ENCODE measurements at places on chromosomes 16 and 17.

DNA sequence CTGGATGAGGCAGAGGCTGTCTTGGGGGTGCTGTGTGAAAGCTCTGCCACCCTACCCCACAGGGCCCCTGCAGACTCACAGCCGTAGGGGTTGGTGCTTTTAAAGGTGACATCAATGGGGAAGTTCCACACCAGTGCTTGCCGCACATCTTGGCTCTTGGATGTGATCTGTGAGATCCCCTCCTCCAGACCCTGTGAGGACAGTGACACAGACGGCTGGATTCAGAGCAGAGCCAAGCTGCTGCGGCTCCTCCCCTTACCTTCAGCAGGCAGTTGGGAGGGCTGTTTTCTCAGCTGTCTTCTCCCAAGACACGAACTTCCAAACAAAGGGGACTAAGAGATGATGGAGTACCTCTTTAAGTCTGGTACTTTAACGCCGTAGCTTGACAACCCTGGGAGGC lies 4.8 kb downstream of the B9D1 start:
- no peak for DNase-seq

DNA sequence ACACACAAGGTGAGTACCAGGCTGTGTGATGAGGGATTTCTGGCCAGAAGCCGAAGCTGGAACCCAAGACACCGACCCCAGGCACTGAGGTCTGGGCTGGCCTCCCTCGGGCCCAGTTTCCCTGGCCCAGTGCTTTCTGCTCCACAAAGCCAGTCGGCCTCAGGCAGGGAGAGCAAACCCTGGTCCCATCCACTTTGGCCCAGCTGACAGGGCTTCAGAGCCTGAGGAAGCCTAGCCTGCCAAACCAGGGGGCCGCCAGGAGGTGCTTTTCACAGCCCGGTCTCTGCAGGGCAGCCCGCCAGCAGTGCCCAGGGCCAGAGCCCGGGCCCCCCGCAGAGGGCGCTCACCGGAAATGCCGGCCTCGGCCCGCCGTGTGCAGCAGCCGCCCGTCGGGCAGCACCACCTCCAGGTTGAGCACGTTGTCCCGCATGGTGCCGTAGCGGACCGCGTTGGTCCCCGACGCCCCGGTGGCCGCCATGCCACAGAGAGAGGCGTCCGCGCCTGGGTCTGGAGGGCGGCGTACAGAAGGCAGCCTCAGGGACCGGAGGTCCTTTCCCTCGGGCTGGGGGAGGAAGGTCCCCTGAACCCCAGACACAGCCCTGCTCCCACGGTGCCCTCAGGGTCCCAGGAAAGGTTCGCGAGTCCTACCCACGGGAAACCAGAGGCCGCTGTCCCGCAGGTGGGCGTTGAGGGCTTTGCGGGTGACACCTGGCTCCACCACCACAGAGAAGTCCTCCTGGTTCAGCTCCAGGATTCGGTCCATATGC lies 2.2 kb downstream of the LDHD start:
- no peak for DNase-seq

DNA sequence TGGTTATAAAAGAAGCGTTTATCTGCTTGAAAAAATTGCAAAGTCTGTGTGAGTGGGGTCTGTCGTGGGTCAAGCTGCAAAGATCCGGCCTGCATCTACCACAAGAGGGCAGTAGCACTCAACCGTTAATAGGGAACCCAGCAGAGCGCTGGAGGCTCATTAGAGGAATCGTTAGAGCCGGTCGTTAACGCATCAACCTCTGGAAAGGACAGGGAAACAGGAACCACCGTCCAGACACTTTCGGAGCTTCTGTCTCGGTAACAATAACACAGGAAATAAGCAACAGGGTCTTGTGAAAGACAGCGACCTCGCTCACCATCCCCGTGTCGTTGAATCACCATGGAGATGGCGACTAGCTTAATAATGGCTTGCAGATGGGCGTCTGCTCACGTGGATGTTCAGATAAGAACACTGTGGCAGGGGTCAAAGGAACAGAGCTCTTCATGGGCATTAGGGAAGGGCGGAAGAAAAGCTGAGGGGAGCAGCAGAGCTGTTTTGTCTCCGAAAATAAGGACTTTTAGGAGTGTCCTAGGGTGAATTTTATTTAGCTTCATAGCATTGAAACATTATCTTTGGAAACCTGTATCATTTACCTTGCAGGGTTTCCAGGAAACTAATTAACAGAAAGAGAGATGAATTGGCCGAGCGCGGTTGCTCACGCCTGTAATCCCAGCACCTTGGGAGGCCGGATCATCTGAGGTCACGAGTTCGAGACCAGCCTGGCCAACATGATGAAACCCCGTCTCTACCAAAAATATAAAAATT lies 11.9 kb upstream of the NSRP1 start:
- peak; percentile 41 for DNase-seq

GRCh38 chr17:3626831-3627768 lies 8.9 kb downstream of the SHPK start:
- DNase-seq: no peak

DNA sequence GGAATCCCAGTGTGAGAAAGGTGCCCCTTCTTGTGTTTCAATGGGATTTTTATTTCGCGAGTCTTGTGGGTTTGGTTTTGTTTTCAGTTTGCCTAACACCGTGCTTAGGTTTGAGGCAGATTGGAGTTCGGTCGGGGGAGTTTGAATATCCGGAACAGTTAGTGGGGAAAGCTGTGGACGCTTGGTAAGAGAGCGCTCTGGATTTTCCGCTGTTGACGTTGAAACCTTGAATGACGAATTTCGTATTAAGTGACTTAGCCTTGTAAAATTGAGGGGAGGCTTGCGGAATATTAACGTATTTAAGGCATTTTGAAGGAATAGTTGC lies 567 bp downstream of the UBB start:
- no peak for DNase-seq

DNA sequence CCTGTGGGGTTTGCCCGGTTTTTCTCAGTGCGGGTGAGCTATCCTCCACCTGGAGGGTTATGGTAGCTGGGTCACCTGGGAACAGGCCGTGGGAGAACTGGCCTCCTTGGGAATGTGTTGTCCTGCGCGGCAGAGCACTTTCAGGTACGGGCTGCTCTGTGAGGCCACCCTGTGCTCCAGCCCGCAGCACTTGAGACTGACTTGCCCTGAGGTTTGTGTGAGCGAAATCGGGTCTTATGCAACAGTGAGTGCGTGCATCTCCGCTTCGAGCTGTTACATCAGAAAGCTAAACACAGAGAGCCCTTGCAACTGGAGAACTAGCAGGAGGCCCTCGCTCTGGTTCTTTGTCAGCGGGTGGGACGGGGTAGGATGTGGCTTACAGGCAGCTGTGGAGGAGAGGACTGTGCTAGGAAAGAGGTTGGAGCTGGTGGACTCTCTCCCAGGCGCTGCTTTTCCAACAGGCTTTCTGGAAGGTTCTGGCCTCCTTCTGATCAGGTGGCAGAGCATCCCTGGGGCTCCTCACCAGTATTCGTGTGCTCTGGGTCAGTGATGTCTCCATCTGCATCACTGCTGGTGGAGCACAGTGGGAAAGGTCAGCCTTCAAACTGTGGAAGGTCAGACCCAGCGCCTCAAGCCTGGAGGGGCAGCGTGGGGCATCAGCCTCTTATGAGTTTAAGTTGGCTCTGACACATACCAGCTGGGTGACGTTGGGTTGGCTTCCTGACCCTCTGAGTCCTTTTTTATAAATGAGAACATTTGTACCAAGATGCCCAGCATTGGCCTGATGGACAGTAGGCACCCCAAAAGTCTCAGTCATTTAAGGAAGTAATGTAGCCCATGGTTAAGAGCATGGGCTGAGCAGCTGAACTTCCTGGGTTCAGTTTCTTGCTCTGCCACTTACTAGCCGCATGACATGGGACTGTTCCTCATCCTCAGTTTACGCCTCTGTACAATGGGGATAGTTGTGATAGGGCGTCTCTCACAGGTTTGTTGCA lies 76.3 kb downstream of the KSR1 start:
- DNase-seq: no peak

- no peak for DNase-seq
Observed at GRCh38 chr16:69057400-69058378, 47.8 kb upstream of the HAS3 start.

DNA sequence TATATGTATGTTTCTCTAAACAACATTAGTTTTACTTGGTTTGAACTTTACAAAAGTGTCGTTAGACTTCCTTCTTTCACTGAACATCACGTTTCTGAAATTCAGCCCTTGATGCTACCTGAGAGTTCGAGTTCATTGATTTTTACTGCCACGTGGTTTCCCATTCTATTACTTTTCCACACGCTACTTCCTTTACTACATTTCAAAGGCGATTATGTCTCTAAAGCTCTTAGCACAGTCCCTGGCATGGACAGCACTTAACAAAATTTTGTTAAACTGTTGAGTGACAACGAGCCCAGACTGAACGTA lies 15.9 kb upstream of the ARHGAP17 start:
- DNase-seq: no peak

GRCh38 chr17:74677558-74678466 lies 34.9 kb downstream of the CD300LF start:
- no peak for DNase-seq

DNA sequence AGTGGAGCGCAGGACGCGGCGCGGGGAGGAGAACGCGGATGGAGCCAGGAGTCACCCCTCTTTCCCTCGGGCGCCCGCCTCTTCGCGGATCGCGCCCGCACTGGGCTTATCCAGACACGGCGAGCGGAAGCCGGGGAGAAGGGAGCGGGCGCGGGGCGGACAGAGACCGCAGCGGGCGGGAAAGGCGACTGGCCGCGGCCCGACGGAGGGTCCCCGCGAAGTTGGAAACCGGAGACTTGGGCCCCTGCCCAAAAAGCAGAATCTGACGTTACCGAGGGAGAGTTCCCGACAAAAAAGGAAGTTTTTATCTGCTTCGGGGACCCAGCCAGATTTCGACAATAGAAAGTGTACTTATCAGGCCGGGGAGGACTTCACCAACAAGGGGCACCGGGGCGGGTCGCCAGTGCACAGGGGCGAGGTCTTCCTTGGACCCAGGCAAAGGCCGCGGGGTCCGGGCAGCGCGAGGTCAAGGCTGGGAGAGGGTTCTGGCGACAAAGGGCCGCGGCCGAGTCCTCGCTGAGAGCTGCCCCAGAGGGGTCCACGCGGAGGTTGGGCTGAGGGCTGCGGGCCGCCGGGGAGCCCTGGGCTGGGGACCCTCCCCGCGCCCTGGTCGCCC lies 519 bp downstream of the ST6GALNAC2 start:
- no peak for DNase-seq

GRCh38 chr16:17129971-17130370 lies 340.8 kb downstream of the XYLT1 start:
- DNase-seq: no peak

- DNase-seq: no peak
Observed at GRCh38 chr17:3512505-3513171, 36.8 kb downstream of the ASPA start.

- no peak for DNase-seq
Observed at GRCh38 chr16:23679274-23679985, 741 bp downstream of the PLK1 start.

DNA sequence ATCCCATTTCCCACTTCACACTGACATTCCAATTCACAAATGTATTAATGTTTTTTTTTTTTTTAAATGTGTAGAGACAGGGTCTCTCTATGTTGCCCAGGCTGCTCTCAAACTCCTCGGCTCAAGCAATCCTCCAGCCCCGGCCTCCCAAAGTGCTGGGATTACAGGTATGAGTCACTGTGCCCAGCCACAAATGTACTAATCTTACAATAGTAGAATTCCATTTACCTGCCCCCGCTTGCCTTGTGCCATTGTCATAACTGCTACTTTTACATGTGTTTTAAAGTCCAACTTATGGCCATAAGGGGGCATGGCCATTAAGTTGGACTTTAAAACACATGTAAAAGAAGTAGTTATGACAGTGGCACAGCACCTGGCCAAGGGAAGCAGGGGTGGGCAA lies 4.6 kb downstream of the MMP28 start:
- DNase-seq: no peak

- DNase-seq: no peak
Observed at GRCh38 chr17:35080536-35080935, 17.0 kb upstream of the RFFL start.

DNA sequence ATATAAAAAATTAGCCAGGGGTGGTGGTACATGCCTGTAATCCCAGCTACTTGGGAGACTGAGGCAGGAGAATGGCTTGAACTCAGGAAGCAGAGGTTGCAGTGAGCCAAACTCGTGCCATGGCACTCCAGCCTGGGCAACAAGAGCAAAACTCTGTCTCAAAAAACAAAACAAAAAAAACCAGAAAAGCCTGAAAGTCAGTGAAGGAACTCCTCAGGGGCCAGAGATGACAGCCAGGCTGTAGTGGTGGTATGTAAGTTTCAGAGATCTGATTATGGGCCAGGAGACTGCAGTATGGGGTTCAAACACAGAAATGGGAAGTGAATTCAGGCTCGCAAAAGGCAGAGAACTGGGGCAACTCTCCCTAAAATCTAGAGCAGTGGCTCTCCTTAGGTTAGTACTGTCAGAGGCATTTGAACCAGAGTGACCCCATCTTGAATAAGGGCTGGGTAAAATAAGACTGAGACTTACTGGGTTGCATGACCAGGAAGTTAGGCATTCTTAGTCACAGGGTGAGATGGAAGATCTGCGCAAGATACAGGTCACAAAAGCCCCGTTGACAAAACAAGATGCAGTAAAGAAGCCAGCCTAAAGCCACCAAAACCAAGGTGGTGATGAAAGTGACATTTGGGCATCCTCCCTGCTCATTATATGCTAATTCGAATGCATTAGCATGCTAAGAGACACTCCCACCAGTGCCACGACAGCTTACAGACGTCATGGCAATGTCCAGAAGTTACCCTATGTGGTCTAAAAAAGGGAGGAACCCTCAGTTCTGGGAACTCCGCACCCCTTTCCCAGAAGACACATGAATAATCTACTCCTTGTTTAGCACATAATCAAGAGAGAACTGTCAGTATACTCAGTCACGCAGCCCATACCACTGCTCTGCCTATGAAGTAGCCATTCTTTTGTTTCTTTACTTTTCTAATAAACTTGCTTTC lies 120.2 kb upstream of the XYLT1 start:
- no peak for DNase-seq

GRCh38 chr16:23408823-23409298 lies 44.1 kb downstream of the COG7 start:
- DNase-seq: no peak

DNA sequence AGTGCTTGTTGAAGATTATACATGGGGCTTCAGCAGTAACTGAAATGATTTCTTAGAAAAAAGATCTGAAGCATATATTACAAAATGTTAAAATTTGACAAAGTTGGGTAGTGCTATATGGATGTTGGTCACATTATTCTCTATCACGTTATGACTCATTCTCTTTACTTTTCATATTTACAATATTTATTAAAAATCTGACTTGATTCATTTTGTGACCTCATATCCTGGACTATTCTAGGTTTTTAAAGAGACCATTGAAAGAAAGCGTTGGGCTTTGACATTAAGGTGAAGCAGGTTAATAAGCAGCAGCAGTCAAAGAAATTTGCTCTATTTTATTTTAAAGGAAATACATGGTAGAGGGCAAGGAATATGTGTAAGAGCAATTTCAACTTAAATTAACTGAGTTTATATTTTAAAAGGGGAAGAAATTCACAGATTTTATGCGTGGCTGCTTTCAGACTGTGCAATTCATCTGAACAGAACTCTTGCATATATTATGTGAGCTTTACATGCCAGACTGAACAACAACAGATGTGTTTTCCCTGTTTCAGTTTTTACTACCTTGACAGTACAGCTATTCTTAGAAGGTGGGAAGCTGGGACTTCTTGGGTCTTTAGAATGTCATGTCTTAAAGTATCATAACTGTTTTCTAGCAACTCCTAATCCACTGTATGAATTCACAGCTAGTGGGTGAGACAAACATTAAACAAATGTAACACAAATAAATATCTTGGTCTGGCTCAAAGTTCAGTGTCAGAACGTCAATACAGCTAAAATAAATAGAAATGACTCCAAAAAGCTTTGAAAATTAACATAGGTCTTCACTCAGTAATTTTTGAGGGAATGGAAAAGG lies 10.4 kb upstream of the FAM20A start:
- DNase-seq: no peak

GRCh38 chr17:65055708-65056638 lies 567 bp downstream of the GNA13 start:
- peak; percentile 27 for DNase-seq
